ENCODE measurements at places on chromosomes 2 and 18.

- DNase-seq = no peak
Measured at GRCh38 chr18:62938487-62938886, 223.1 kb downstream of the PHLPP1 start.

GRCh38 chr2:134586326-134586965, 132.4 kb downstream of the TMEM163 start:
- no peak for DNase-seq

GRCh38 chr18:10015288-10015701, 101.5 kb downstream of the VAPA start:
- DNase-seq = no peak

DNA sequence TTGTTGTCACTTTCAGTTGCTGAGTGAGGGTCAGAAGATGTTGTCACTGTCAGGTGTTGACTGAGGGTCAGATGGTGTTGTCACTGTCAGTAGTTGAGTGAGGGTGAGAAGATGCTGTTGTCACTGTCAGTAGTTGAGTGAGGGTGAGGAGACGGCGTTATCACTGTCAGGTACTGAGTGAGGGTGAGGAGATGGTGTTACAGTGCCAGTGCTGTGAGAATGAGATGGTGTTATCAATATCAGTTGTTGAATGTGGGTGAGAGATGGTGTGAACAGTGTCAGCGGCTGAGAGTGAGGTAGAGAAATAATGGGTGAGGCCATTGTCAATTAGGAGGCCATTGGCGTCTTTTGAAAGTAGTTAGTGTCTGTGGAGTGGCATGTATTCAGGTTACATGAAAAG, 1.6 kb upstream of the ATP9B start:
- no peak for DNase-seq

GRCh38 chr2:141348481-141348880, 782.3 kb downstream of the LRP1B start:
- DNase-seq = no peak

- DNase-seq = no peak
Measured at GRCh38 chr2:26889796-26890195, 41.9 kb downstream of the DPYSL5 start.

- DNase-seq = no peak
Measured at GRCh38 chr2:60505880-60506260, 47.6 kb downstream of the BCL11A start.

- DNase-seq = no peak
Measured at GRCh38 chr18:24801001-24801400, 340.6 kb downstream of the HRH4 start.

GRCh38 chr18:41353777-41354528, 601.1 kb upstream of the PIK3C3 start:
- no peak for DNase-seq

DNA sequence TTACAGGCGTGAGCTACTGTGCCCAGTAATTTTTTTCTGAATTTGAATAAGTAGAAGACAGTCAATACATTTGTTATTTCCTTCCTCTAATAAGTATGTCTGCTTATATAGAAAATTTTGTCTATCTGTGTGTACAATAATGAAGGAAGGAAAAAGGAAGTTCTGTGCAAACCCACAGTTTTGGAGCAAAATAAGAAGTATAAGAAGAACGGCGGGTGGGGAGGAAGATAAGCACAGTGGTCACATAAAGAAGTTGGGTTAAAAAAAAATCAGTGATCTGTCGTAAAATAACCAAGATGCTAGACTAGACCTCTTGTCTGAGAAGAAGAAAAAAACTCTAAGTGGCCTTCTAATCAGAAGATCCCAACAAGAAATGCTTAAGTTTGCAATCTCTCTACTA, 20.2 kb downstream of the MGAT4A start:
- DNase-seq = peak; percentile 58

DNA sequence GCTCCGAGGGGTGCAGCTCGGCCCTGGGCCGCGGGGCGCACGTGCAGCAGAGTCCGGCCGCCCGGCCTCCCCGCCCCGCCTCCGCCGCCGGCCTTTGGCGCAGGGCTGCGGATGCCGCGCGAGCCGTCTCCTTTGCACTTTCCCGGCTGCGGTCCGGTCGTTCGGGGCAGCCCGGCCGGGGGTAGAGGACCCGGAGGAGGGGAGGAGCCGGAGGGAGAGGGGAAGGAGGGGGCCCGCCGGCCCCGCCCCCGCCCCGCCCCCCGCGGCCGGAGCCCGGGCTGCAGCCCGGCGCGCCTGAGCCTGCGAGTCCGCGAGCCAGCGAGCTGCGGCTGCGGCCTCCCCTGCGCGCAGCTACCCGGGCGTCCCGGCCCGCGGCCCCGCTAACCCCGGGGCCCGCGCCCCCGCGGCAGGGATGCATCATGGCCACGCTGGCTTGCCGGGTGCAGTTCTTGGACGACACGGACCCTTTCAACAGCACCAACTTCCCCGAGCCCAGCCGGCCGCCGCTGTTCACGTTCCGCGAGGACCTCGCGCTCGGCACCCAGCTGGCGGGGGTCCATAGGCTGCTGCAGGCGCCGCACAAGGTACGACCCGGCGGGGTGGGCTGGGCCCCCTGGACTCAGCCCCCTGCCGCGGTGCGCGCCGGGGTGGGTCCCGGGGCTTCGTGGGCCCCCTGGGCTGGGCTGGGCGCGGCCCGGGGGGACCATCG, at the start of gene FHOD3:
TSS of gene FHOD3 (plus strand) at position 297 of the 709 bp plus-strand sequence. CDS start at position 420, 123 bp downstream.
- no peak for DNase-seq

DNA sequence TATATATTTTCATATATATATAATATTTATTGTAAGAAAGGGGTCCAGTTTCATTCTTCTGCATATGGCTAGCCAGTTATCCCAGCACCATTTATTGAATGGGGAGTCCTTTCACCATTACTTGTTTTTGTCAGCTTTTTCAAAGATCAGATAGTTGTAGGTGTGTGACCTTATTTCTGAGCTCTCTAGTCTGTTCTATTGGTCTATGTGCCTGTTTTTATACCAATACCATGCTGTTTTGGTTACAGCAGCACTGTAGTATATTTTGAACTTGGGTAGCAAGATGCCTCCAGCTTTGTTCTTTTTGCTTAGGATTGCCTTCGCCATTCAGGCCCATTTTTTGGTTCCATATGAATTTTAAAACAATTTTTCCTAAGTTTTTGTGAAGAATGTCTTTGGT, 320.1 kb downstream of the CDH2 start:
- DNase-seq = no peak

DNA sequence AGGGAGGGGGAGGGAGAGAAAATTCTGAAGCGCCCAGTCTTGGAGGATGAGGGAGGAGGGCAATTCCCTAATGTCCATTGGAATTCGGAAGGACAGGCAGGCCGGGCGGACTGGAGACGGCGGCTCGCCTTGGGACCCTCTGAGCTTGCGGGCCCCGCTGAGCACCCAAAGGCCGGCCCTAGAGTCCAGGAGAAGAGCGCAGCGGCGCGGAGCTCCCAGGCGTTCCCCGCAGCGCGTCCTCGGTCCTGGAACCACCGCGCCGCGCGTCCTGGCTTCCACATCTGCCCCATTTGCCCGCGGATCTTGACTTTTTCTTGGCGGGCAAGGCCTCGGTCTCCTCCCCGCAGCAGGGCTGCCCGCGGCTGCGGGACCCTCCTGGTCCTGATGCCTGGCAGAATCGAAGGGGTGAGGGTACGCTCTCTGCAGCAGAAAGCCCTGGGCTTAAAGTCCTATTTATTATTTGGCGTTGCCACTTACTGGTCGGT, 675 bp upstream of the MLPH start:
- no peak for DNase-seq

DNA sequence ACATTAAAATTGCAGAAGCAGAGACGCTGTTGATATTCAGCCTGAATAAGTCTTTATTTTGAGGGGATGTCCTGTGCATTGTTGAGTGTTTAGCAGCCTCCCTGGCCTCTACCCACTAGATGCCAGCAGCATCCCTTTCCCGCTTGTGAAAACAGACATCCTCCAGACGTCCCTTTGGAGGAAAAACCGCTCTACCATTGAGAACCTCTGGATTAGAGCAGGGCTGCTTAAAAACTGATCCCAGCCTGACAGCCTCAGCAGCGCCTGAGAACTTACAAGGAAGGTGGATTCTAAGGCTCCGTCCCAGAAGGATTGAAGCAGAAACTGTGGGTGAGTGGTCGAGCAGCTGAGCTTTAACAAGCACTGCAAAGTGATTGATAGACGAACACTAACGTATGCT, 349.7 kb downstream of the CYRIA start:
- DNase-seq = no peak

DNA sequence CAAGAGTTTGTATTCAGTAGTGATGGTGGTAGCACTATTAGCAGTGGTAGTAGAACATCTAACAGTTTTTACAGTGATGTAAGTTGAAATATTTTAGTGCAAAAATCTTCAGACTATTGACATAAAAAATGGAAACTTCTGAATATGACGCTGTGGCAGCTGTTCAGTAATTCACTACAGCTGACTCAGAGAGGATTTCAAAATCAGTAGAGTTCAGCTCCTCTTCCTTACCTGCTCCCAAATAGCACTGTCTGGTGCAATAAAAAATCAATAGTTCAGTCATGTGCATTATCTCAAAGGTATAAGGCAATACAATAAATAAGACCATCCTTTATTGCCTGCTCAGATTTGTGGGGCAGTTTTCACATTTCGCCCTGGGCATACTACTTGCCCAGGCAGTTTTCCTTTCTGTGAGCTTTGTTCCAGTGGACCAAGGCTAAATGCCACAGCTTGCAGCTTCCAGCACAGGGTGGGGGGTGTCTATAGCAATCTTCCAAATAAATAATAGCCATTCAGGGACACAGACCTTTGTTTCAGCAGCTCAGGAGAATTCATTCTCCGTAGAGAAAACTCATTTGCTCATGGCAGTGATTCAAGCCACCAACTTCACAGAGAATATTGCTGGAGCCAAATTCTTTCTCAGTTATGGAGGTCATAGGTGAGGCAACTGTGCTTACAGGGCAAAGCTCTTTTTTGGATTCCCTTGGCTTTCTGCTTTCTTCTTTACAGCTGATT, 33.9 kb upstream of the GORASP2 start:
- DNase-seq = no peak

DNA sequence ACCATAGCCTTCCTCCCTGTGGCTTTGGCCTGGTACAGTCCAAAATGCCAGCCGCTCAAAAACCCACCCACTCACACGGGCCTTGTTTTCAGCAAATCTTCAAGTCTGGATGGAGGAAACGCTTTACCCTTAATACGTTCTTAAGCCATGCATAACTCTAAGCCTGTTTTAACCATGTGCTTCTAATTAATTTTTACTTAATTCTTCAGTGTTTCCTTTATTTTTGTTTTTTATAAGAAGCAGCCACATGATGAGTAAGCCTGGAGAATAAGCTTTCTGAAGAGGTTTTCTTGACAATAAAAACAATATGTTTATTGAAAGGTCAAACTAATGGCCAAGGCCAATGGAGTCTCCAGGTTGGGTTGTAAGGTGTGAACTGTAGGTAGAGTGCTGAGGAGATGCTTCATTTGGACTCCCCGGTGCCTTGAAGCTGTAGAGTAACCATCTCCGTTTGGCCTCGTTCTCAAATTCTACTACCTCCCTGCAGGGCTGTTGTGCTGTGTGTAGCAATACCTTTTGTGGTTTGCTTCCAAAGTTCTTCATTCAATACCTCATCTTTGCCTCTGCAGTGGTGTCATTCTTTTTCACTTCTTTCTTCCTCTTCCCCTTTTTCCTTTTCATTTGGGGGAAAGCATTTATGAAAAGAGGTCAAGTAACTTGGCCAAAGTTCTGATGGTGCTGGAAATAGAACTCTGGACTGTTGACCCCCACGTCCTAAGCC, 113.7 kb downstream of the PRKCE start:
- no peak for DNase-seq

- no peak for DNase-seq
Measured at GRCh38 chr2:109174214-109174613, 45.2 kb downstream of the SH3RF3 start.

DNA sequence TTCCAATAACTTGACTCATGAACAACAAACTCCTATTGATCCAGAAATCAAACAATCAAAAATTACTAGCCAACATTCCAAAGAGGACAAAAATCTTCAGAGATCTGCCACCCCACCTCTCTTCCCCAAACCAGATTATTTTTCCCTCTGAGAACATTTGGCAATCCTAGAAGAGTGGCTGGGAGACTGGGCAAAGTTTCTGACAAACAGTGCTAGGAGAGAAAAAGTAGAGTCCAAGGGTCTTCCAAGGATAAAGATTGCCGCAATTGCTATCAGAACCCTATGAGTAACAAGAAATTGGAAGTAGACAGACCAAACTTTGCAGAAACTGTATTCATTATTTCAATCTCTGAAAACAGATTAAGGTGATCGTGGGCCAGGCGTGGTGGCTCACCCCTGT, 22.4 kb downstream of the REV1 start:
- no peak for DNase-seq

DNA sequence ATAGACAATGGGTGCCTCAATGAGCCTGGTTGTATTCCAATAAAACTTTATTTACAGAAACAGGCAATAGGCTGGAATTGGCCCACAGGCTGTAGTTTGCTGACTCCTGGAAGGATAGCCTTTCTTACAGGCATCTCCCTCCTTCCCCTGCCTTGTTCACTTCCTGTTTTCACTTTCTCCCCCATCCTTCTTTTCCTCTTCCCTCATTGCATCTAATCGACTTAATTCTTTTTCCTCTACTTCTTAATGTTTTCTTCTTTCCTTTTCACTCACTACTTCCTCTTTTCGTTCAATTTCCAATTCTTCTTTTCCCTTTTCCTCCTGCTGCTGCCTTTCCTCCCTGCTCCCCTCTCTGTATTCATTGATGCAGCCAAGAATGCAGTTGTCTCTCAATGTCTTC, 70.0 kb downstream of the ABCA12 start:
- no peak for DNase-seq

DNA sequence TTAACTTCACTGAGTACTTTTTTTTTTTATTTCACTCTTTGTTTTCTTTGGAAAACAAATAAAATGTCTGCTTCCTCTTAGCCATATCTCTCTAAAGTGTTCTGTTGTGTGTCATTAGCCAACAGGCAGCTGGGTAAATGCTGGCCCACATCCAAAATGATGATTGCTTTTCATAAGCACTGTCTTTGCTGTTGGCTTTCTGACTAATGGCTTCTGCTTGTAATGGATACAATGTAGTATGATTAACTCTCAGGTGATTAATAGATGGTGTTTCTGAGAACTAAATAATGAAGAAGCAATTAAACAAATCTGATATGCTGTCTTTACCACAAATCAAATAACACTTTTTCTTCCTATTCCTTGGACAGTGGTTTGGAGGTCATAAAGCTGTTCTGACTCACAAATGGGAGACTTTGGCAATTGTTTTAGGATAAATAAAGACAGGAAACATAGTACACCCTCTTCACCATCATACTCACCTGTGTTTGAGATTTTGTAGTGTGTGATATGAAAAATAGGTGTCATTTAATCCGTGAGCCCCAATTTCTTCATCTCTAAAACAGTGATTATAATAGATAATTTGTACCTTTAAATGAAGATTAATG, 888.4 kb downstream of the TSN start:
- no peak for DNase-seq

DNA sequence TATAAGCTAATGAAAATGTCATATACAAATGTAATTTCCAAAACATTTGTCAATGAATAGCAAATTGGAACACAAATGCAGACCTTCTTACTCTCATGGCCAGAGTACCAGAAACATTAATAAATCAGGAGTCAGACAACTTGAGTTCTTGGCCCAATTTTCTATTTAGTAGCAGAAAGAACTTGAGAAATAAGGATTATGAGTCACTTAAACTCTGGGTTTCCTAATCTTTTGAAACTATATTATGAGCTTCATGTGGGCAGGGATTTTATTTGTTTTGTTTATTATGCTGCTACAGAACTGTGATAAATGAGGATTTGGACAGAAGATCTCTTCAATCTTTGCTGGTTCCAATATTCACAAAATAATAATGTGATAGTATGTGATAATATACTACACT, 686.7 kb downstream of the NR4A2 start:
- no peak for DNase-seq
